Lower lobe of right lung (tissue), 2 donors: ENCODE measurements at places on chromosomes 7 and 10.

DNA sequence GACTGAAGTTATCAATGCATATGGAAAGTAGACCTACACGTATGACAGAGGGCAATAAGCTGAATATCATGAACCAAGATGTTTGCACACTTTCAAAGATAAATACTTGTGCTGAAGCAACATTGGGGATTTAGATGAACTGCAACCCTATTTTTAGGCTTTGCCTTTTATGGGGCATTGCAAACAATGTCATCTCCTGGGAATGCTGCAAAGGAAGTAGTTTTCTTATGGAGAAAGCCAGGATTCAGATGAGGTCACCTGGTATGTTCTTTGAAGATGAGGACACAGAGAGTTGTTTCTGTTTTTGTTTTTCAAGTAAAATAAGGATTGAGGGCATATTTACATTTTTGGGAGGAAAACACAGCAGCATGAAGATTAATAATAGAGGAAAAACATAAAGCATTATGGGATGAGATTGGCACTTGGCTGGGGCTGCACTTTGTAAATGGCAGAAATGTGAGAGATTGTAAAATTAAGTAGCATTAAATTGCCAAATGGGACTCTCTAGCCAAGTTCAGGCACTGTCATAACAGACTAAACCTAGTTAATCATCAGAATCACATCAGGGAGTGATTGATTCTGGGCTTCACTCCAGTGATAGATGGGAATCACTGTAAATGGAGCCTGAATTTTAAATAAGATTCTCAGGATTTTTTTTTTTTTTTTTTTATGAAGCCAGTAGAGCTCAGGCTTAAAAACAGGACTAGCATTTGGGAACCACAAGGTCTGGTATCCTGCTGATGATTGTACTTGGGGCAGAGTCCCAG is 63.1 kb downstream of the MALRD1 start:
- no peak for DNase-seq

- DNase-seq: no peak
Observed at GRCh38 chr7:112266595-112267270, 60.2 kb downstream of the ZNF277 start.

- no peak for DNase-seq
Observed at GRCh38 chr10:91775731-91776130, 22.5 kb upstream of the TNKS2 start.

- no peak for DNase-seq
Observed at GRCh38 chr7:122520971-122521555, 177.9 kb downstream of the RNF133 start.

GRCh38 chr7:2016021-2016631 is 216.6 kb downstream of the MAD1L1 start:
- DNase-seq: peak; percentile 32

- DNase-seq: no peak
Observed at GRCh38 chr10:76086761-76087639, 655.6 kb downstream of the LRMDA start.

DNA sequence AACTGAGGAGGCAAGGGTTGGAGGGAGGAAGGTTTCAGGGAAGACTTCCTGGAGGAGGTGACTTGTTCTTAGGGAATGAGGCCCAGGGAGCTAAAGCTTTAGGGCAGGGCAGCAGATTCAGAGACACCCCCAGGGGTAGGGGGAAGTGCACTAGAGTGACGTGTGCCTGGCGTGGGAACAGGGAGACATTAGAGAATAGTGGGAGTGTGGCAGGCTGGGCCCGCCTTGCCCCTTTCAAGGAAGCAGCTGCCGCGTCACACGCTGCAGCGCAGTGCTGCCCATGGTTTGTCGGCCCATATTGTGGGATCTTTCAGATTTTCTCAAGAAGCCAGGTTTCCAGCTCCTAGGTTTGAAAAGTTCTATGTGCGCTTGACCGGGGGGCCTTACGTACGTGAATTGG is 139.4 kb downstream of the LHPP start:
- DNase-seq: no peak

- no peak for DNase-seq
Observed at GRCh38 chr10:119396709-119397071, 145.8 kb downstream of the RGS10 start.

DNA sequence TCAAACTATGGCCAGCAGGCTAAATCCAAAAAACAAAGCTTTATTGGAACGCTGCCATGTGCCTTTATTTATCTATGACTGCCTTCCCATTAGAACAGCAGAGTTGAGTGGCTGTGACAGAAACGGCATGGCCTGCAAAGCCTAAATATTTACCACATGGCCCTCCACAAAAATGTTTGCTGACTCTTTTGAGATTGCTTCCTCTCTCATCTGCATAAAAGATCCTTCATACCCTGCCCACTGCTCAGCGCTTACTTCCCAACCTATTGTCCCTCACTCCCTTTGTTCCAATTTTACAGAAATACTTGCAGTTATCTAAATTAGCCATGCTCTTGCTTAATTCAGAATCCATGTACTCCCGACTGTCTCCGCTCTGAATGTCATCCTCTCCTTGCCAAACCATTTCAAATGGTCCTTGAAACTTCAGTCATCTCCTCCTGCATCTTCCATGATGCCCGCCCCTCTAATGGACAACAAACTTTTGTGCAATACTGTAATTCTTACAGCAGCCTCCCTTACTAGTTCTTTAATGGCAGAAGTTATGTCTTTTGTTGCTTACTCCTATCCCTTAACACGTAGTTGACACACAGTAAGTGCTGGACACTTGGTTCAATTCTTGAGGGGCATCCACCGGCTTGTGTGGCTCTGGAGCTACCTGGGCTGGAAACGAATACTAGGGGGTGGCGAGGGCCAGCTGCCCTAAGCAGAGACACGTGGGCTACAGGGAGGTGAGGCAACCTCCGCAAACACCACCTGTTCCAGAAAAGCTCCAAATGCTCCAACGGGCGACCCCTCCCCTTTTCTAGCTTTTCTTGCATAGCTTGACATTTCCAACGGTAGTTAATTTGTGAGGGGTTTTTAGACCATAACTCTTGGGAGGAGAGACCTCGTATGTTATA is 832 bp downstream of the XRCC2 start:
- DNase-seq: no peak

GRCh38 chr10:120727001-120727400 is 124.2 kb upstream of the WDR11 start:
- no peak for DNase-seq

DNA sequence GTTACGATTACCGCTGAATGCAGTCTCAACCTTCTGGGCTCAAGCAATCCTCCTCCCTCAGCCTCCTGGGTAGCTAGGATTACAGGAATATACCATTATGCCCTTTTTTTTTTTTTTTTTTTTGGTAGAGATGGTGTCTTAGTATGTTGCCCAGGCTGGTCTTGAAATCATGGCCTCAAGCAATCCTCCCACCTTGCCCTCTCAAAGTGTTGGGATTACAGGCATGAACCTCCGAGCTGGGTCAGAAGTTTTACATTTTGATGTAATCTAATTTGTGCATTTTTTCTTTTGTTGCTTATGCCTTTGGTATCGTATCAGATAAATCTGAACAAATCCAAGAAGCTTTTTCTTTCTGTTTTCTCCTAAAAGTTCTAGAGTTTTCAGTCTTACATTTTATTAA is 87.4 kb downstream of the EPC1 start:
- DNase-seq: no peak
